Activated CD4-positive, alpha-beta T cell treated with anti-CD3 and anti-CD28 coated beads, Interleukin-2, Interleukin-6, amounts not matched to agents 100 ng/mL and 50 ng/mL, durations not matched to agents 16 hours and 8 hours (primary cell): ENCODE measurements at places on chromosomes 1 and 21.

DNA sequence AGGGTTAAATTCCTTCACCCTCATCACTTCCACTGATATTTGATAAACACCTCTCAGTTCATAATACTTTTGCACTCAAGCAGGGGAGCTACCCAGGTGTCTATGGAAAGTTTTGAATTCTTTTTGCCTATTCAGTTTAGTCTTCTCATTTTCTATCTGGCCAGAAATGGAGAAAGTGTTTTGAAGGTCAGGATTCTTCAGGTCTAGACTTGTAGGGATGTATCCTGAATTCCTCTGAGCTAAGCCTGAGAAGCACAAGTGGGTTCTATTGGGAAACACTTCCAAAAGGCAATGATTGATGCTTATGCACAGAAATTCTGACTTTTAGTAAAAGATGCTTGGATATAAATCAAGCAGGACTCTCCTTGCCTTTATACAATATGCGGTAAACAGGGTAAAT, 217.8 kb upstream of the HOOK1 start:
- no peak for DNase-seq

- DNase-seq: no peak
Observed at GRCh38 chr21:41477641-41478318, 30.2 kb downstream of the TMPRSS2 start.

GRCh38 chr1:103523346-103523745, 2.2 kb upstream of the RNPC3 start:
- DNase-seq: no peak

GRCh38 chr1:33338440-33339211, 17.7 kb upstream of the A3GALT2 start:
- no peak for DNase-seq

DNA sequence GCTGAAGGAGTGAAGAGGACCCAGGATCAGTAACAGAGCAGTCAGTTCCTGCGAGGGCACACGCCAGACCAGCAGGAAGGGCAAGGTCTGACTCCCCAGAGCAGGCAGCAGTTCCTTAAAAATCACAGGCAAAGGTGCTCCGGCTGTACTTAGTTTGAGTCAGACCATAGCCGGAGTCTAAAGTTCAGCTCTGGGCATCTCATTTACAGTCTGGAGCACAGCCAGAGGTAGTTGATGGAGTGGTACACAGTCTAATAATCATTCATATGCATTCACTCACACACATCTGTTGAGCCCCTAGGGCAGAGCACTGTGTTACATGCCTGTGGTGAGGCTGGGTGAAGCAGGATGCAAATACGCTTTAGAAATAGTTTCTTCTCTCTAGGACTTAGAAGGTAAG, 7.3 kb upstream of the AMIGO1 start:
- no peak for DNase-seq

DNA sequence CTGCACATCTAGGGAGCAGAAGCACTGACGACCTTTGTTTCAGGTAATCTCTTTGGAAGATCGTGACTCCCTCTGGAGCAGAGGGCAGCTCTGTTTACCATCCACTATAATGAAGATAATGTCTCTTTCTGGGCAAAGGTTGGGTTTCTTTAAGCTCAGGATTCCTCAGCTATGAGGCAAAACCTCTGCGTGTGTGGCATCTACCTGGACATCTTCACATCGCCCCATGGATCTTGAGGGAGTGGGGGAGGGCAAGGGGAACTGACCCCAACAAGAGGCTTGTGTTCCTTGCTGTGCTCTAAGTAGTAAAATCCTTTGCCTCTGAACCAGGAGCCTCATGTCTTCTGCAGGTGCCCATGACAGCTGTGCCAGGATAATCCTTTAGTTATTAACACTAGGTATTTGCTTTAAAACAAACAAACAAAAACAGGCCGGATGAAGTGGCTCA, 19.6 kb downstream of the SPATA45 start:
- no peak for DNase-seq

DNA sequence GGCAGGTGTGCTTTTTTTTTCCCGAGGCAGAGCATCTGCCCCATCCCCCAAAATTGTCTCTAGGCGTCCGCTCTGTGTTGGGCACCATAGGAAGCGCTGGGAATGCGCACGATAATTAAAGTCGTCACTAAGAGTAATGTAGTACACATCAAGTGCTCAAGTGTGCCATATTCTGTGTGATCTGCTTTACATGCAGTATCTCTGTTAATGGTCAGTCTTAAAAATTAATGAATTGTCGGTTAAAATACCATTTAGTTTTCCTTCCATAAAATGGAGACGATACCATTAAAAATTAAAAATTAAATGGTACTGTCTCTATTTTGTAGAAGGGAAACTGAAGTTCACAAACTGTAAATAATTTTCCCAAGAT, 544 bp upstream of the CCT8 start:
- no peak for DNase-seq

DNA sequence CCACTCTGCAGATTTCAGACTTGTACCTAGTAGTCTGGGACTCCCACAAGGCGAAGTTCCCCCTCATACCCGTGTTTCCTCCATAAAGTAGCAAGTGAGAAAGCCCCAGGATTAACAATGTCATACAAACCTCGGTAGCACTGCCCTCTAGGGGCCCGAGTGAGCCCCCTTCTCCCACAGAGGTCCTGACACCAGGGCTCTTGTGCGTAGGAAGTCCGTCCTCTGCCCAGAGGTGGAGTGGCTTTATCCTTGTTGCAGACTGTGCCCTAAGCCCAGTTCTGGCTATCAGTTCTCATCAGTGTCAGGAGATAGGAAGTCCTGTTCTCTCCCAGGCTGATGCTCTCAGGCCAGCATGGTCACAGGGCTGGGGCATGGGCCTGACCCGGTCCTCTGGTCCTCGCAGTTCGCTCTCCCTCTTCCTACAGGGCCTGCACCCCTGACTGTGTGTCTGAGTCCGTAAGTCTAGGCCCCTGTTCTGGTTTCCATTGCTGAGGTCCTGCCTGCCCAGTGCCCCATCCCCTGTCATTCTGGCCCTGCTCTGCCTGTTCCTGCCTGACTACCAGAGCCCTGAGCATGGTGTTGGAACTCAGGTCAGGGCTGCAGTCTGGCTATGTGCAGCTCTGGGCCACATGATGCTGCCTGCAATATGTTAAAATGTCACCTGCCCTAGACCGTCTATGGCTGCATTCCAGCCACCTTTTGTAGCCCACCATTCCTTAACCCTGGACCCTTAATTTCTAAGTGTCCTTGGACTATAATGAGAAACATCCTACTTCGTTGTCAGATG, 285.6 kb downstream of the ASTN1 start:
- no peak for DNase-seq

- DNase-seq: no peak
Observed at GRCh38 chr1:214074477-214074876, 86.7 kb downstream of the PROX1 start.

- no peak for DNase-seq
Observed at GRCh38 chr1:18533259-18533658, 52.5 kb downstream of the KLHDC7A start.

- DNase-seq: no peak
Observed at GRCh38 chr21:41761211-41761933, 5.5 kb downstream of the RIPK4 start.

GRCh38 chr1:60952612-60953111, 129.7 kb upstream of the NFIA start:
- no peak for DNase-seq

GRCh38 chr1:164592634-164593033, 33.6 kb downstream of the PBX1 start:
- DNase-seq: no peak

GRCh38 chr1:200959411-200959921, 64.0 kb downstream of the KIF21B start:
- DNase-seq: no peak

- no peak for DNase-seq
Observed at GRCh38 chr1:29501227-29501976, 265.1 kb downstream of the PTPRU start.

GRCh38 chr21:25949701-25950100, 214.9 kb downstream of the GABPA start:
- no peak for DNase-seq

GRCh38 chr1:21924503-21925005, 12.6 kb downstream of the HSPG2 start:
- DNase-seq: no peak

DNA sequence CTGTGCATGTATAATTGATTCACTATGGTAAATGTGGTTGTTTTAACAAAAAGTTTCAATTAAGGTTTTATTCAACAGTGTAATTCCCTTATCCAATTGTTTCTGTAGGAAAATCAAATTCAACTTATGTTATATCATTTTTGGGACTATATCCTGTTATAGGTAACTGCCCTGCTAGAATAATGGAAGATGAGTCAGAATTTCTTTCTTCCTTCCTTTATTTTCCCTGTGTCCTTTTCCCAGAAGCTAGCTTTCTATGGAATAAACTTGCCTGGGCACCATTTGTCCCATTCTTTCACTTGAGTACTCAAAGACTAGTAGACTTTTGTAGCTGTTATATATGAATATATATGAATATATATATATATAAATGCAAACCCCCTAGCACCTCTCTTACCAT, 301.3 kb downstream of the TM2D1 start:
- DNase-seq: no peak

GRCh38 chr1:154213274-154213673, 7.1 kb upstream of the CFAP141 start:
- DNase-seq: peak; percentile 23

DNA sequence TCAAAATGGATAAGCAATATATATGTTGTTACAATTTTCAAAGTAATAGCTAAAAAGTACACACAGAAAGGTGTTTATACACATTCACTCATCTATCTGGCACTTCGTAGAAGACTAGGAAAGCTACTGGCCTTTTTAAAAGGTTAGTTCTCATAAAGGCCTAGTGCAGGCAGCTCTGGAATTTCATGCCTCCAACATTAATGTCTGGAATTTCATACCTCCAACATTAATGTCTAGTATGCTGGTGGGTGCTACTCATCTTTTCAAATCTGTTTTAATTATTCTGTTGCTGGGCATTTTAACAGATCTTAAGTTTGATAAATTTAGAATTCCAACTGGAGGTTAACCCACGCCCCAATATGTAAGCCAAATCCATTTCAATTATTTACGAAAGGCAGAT, 124.2 kb downstream of the AKT3 start:
- no peak for DNase-seq

DNA sequence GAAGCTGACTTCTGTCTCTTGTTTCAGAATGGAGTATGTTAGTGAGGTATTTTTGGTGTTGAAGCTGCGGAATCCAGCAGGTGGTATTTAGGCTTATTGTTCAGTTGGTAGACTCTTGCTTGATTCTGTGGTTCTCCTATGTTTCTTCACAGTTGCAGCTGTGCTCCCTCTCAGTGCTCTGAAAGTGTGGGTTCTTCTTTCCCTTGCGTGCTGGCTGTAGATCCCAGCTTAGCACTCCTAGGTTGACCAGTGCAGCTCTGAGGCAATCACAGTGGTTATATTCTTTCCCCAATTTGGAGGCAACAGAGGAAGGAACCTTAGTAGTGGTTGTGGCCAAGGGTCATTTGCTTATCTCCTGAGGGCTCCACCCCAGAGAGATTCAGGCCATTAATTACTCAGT, 269.2 kb upstream of the NRIP1 start:
- DNase-seq: no peak

DNA sequence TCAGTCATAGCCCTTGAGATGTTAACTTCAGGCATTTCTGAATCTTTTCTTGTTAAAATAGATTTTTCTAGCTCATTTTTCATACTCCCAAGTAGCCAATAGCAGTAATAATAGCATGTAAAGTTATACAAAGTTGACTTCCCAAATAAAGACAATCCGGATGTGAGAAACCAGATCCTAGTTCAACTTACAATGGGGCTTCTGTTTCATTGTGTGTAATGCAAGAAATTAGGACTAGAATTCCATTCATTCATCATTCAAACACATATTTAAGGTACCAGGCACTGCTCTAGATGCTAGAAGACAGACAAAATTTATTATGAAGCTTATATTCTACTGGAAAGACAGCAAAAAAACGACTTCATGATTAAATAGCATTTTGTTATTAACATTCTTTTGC, 240.3 kb downstream of the OLFM3 start:
- no peak for DNase-seq

GRCh38 chr1:7703321-7704213, 67.5 kb upstream of the VAMP3 start:
- DNase-seq: no peak

- no peak for DNase-seq
Observed at GRCh38 chr1:244945109-244945671, 80.8 kb upstream of the HNRNPU start.

- DNase-seq: no peak
Observed at GRCh38 chr1:201565771-201566528, 27.0 kb downstream of the NAV1 start.

GRCh38 chr1:154765970-154766369, 104.1 kb downstream of the KCNN3 start:
- DNase-seq: no peak

GRCh38 chr1:163197022-163197421, 5.7 kb downstream of the RGS5 start:
- DNase-seq: no peak

- peak; percentile 44 for DNase-seq
Observed at GRCh38 chr1:31848381-31848897, 32.6 kb upstream of the SPOCD1 start.

DNA sequence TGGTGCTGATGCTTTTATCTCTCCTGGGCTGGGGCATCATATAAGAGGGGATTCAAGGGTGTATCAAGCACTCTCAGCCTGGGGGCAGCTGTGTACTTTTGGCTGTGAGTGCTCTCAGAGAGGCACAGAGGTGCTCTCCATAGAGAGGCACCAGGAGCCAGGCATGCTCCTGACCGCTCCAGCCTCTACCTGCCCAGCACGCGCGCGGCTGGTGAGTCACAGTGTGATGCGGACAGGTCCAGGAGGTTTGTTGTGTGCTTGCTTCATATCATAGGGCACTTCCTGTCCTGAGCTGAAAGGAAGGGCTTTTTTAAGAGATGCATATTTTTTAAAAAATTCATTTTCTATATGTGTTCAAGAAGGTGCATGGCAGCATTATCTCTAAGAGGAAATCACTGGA, 93.6 kb upstream of the BCAR3 start:
- DNase-seq: no peak

DNA sequence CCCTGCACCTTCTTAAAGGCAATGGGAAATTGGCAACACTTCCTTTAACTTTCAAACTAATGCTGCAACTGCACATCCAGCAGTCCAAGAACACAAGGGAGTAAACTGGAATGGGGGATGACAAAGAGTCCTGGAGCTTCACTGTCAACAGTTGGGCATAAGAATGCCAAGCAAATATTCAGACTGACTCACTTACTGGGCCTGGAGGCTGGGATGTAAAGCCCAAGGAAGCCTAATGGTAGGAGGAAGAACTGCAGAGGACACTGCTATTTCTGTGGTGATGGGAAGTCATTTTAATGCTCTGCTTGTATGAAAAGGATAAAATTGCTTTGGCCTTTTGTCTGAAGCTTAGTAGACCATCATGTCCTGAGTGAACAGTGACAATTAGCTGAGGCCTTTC, 15.7 kb upstream of the DMRTA2 start:
- no peak for DNase-seq
